ENCODE measurements at places on chromosomes 4 and X. TPM values are rescaled to one million over a fixed set of nuclear protein-coding genes. Genes with fewer than 3 reads are reported as not detected.
A peak's percentile ranks its signal among the peaks of the same experiment; 100 is the strongest.

CSAG2 gene
- polyA plus RNA-seq: not detected

DNA sequence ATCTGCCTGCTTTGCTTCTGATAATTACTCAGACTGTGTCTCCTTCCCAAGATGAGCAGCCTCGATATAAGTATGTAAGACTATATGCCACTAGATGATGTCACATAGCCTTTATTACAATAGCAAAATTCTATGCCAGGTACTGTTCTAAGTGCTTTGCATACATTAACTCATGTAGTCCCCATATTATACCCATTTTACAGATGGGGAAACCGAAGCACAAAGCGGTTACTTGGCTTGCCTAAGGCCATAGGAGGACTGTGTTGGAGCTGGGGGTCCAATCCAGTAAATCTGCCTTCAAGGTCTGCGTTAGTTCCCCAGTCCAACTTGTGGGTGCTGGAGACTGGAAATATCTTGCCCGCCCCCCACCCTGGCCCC lies 826 bp upstream of the SCML1 start:
- H3K36me3 ChIP-seq: no peaks in the 10 kb centered on the region
- H3K4me1 ChIP-seq: peaks cover 13% of the 10 kb centered on the region
- H3K27ac ChIP-seq: peak overlapping the region; percentile 54
- H3K27me3 ChIP-seq: peaks cover 32% of the 10 kb centered on the region
- no peak for DNase-seq

CENPVL3 gene
- polyA plus RNA-seq: not detected

PFKFB1 gene
- polyA plus RNA-seq: 0.11 TPM

DNA sequence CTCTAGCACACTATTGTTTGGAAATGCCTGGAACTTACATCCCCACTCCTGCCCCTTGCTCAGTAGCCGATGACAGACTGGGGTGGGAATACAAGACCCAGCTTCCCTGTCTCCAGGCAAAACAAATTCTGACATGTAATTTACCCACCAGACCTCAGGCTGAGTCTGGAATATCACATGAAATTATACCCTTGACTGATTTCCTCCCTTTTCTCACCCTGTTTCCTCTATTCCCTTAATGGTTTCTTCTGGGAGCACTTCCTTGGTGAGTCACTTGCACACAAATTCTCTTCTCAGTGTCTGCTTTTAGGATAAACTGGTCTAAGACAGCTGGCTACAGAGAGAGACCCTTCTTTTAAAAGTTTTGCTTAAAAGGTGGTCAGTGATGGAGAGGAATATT lies 65.8 kb upstream of the DIPK2B start:
- no peak overlapping the region for H3K27ac ChIP-seq
- no peak for DNase-seq
- no peaks in the 10 kb centered on the region for H3K4me1 ChIP-seq
- no peaks in the 10 kb centered on the region for H3K36me3 ChIP-seq
- H3K4me3 ChIP-seq: no peak overlapping the region
- H3K27me3 ChIP-seq: peaks cover 3% of the 10 kb centered on the region

- H3K4me1 ChIP-seq: peaks cover 22% of the 10 kb centered on the region
- peak overlapping the region; percentile 78 for H3K27ac ChIP-seq
- no peaks in the 10 kb centered on the region for H3K27me3 ChIP-seq
- DNase-seq: no peak
Observed at GRCh38 chrX:39063702-39064101, 262.4 kb downstream of the MID1IP1 start.

RAB41 gene
- not detected for polyA plus RNA-seq

OPRPN gene
- polyA plus RNA-seq: not detected

FGF5 gene
- not detected for polyA plus RNA-seq

DNA sequence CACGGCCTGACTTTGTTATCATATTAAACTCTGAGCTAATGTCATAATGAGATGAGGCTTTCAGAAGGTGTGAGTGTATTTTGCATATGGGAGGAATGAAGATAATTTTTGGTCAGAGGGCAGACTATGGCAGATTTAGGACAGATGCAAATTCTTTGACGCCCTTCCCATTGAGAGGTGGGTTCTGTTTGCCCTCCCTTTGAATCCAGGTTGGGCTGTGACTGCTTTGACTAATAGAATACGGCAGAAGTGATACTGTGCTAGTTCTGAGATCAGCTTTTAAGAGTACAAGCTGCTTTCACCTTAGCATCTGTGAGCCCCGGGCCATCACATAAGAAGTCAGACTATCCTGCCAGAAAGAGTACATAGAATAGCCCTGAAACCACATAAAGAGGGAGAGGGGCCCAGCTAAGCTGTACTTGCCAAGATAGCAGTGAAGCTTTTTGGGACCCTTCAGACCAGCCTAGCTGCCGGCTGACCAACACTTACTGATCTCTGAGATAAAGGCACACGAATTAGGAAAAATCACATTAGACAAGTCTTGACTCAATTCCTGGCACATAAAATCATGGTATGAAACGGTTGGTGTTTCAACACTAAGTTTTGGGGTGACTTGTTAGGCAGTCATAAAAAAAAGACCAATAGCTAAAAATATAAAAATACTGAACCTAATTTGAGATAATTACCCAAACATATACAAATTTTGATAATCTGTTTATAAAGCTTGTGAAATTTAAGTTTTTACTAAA lies 166.7 kb upstream of the SH3RF1 start:
- DNase-seq: no peak
- no peak overlapping the region for H3K4me3 ChIP-seq
- H3K27ac ChIP-seq: no peak overlapping the region
- H3K27me3 ChIP-seq: no peaks in the 10 kb centered on the region
- H3K4me1 ChIP-seq: peaks cover 9% of the 10 kb centered on the region

TREX2 gene
- polyA plus RNA-seq: 1.5 TPM

DNA sequence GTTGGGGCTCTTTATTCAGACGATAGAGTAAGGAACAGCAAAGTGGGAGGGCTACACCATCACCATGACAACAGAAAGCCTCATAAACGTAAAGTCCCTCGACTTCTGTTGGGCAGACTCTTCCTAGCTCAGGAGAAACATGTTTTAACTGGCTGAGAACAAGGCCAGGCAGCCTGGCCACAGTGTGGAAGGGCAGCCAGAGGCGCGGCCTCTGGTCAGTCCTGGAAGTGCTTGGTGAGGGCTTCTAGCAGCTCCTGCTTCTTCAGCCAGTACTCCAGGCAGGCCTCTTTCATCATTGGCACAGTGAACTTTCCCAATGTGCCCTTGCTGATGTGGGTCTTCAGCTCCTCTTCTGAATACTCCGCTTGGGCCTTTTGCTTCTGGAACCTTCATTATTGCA lies 690.9 kb downstream of the PCDH19 start:
- no peaks in the 10 kb centered on the region for H3K4me1 ChIP-seq
- no peak overlapping the region for H3K4me3 ChIP-seq
- H3K27me3 ChIP-seq: no peaks in the 10 kb centered on the region
- no peaks in the 10 kb centered on the region for H3K36me3 ChIP-seq
- DNase-seq: no peak

MGAT4D gene
- not detected for polyA plus RNA-seq

DNA sequence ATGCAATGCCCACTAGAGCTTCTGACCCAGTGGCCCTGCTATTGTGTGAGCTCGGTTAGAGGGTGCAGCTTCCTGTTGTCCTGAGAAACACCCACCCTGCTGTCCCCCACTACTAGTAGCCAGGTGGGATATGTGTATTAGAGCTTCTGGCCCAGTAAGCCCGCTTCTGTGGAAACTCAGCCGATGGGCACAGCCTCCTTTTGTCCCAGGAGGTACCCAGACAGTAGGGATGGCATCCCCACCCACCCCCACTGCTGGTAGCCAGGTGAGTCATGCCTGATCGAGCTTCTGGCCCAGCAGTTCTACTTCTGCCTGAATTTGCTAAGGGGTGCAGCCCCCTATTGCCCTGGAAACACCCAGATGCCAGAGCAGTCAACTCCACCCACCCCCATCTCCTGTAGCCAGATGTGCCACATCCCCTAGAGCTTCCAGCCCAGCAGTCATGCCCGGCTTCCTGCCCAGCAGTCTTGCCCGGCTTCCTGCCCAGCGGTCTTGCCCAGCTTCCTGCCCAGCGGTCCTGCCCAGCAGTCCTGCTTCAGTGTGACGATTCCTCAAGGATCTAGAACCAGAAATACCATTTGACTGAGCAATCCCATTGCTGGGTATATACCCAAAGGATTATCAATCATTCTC lies 162.7 kb upstream of the KLF8 start:
- DNase-seq: no peak
- H3K4me3 ChIP-seq: no peak overlapping the region
- no peaks in the 10 kb centered on the region for H3K36me3 ChIP-seq
- H3K27ac ChIP-seq: no peak overlapping the region
- no peaks in the 10 kb centered on the region for H3K4me1 ChIP-seq

GRCh38 chr4:114177628-114178027 lies 198.2 kb upstream of the ARSJ start:
- H3K4me1 ChIP-seq: no peaks in the 10 kb centered on the region
- no peaks in the 10 kb centered on the region for H3K27me3 ChIP-seq
- no peak for DNase-seq
- no peak overlapping the region for H3K4me3 ChIP-seq
- no peak overlapping the region for H3K27ac ChIP-seq
- H3K36me3 ChIP-seq: no peaks in the 10 kb centered on the region

DNA sequence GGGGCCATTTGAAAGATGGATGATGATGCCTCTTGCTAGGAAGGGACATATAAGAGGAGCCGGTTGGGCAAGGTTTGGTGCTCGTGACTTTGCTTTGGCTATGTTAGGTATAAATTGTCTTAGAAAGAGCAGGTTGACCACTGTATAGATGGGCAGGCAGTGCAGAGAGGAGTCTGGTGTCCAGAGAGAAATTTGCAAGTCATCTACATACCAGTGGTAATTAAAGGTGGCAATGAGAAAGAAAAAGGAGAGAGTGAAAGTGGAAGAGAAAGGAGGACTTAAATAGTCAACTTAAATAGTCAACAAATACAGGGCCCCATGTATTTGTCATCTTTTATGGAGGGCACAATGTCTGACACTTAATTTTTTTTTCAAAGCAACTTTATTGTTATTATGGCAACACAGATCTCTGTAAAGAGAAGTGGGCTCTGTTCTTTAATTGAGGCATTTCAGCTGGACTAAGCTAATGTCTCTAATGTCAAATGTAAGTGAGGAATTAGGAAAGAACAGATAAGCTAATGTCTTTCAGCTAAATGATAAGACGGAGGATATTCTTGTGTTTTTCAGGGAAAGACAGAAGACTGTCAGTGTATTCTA lies 75.4 kb upstream of the ANXA3 start:
- H3K27me3 ChIP-seq: no peaks in the 10 kb centered on the region
- no peak overlapping the region for H3K4me3 ChIP-seq
- no peaks in the 10 kb centered on the region for H3K36me3 ChIP-seq
- H3K27ac ChIP-seq: no peak overlapping the region
- no peak for DNase-seq

- no peaks in the 10 kb centered on the region for H3K4me1 ChIP-seq
Observed at GRCh38 chrX:134727363-134727762, 69.1 kb upstream of the PLAC1 start.

GRCh38 chr4:8177552-8177951 lies 18.9 kb upstream of the ABLIM2 start:
- no peaks in the 10 kb centered on the region for H3K4me1 ChIP-seq
- no peaks in the 10 kb centered on the region for H3K36me3 ChIP-seq
- H3K4me3 ChIP-seq: no peak overlapping the region
- H3K27ac ChIP-seq: no peak overlapping the region

- H3K4me3 ChIP-seq: no peak overlapping the region
- H3K27ac ChIP-seq: no peak overlapping the region
- H3K4me1 ChIP-seq: no peaks in the 10 kb centered on the region
- no peaks in the 10 kb centered on the region for H3K36me3 ChIP-seq
- no peak for DNase-seq
- no peaks in the 10 kb centered on the region for H3K27me3 ChIP-seq
Observed at GRCh38 chrX:102975016-102975415, 37.9 kb downstream of the RAB40AL start.

GRCh38 chr4:7984286-7984925 lies 44.7 kb upstream of the AFAP1 start:
- H3K4me1 ChIP-seq: no peaks in the 10 kb centered on the region
- no peak for DNase-seq
- H3K27me3 ChIP-seq: no peaks in the 10 kb centered on the region
- no peaks in the 10 kb centered on the region for H3K36me3 ChIP-seq
- H3K27ac ChIP-seq: no peak overlapping the region

- no peak overlapping the region for H3K27ac ChIP-seq
- no peaks in the 10 kb centered on the region for H3K36me3 ChIP-seq
- no peak overlapping the region for H3K4me3 ChIP-seq
- no peak for DNase-seq
- H3K27me3 ChIP-seq: no peaks in the 10 kb centered on the region
Observed at GRCh38 chr4:173801876-173802661, 272.0 kb upstream of the HAND2 start.

GRCh38 chr4:34108391-34108790 lies 2135.9 kb downstream of the ARAP2 start:
- no peaks in the 10 kb centered on the region for H3K27me3 ChIP-seq
- H3K27ac ChIP-seq: no peak overlapping the region
- no peaks in the 10 kb centered on the region for H3K36me3 ChIP-seq
- DNase-seq: no peak

GRCh38 chr4:92270908-92271307 lies 32.9 kb upstream of the GRID2 start:
- no peak overlapping the region for H3K4me3 ChIP-seq
- H3K36me3 ChIP-seq: no peaks in the 10 kb centered on the region
- H3K4me1 ChIP-seq: no peaks in the 10 kb centered on the region
- no peak overlapping the region for H3K27ac ChIP-seq
- no peak for DNase-seq

SORBS2 gene
- not detected for polyA plus RNA-seq

DNA sequence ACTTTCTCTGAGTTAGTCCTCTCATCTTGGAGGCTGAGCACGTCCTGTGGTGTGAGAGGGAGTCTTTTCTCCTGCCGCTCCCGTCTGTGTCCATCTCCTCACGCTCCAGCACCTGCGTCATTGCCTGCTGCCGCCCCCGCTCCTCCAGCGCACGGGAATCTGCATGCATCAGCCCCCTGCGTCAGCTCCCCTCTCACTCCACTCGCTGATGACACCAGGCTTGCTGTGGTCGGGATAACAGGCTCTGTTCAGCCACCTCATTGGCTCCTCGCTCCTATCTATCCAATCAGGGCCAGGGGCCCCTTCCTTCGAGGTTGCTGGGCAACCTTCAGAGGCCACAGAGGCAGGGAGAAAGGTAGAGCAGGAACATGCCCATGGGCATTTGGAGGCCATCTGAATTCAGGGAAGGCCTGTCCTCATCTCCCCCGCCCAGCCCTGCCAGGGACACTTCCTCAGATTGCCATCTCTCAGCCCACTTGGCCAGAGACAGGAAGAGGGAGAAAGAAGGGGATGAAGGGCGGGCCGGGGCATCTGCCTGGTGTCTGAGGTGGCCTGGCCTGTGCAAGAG lies 9.3 kb downstream of the ZNF185 start:
- no peaks in the 10 kb centered on the region for H3K27me3 ChIP-seq
- no peaks in the 10 kb centered on the region for H3K4me1 ChIP-seq
- no peak for DNase-seq

DNA sequence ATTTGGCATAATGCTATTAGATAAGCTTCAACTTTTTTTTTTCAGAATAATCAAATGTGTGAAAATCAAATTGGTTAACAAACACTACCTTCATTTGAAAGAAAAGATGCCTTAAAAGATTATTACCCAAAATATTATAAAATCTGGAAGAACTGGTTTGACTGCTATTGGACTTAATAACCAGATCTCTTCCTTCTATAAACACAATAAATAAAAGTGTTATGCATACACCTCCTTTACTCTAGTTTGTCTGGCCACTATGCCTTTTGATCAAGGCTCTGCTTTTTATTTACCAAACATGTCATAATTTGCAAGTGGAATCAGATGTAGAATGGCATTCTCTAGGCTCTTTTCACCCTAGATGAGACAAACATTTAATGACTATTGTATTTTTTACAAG lies 897.3 kb upstream of the EPHA5 start:
- no peak for DNase-seq
- no peaks in the 10 kb centered on the region for H3K27me3 ChIP-seq
- H3K4me3 ChIP-seq: no peak overlapping the region

XG gene
- polyA plus RNA-seq: not detected
